AG20443 (cell line): ENCODE measurements at places on chromosomes 3 and 15.

DNA sequence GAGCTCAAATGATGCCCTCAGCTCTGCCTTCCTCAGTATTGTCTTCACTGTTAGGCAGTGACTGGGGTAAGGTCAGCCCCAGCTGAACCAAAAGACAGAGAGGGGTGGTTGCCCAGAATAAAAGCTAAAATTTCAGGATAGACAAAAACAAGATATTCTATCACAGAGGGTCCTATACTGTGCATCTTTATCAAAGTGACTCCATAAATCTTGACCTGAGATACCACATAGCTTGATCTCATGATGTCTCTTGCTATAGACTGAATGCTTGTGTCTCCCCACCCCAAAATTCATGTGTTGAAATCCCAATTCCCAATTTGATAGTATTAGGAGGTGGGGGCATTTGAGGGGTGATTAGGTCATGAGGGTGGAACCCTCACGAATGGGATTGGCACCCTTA, 30.4 kb downstream of the EIF1B start:
- DNase-seq, result no peak

GRCh38 chr3:178003756-178004155, 532.5 kb upstream of the KCNMB2 start:
- DNase-seq, result no peak

DNA sequence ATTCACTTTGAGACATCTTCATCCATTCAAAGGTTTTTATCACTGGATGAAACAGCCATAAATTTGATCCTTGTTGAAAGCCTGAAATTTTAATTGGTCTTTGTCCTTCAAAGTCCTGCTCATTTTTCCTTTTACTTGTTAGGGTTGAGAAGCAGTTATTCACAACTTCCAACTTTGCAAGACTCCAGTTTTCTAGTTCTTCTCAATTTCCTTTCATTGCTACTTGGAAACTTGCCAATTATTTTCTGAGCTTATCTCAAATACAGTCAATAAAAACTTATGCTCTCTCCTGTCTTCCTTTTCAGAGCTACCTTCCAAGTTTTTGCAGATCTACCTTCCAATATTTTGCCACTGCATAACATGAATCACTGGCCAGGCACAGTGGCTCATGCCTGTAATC, 23.7 kb upstream of the CD276 start:
- no peak for DNase-seq

GRCh38 chr3:101940521-101941317, 91.4 kb downstream of the NFKBIZ start:
- DNase-seq, result peak; percentile 75

DNA sequence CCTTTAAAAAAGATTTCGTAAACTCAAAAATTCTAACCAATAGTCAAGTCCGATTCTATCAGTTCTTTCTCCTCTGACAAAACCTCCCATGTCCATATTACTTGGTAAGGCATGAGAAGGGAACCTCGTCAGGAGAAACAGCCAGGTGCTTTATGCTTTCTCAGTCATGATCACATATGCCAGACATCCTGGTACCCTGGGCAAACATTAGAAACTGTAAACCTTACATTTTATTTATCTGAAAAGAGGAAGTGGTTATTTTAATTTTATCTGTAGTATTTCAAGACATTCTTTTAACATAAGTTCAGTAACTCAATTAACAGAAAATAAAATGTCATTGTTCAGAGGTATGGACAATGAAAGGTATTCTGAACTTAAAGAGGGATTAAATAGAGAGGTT, 474.8 kb upstream of the GBE1 start:
- no peak for DNase-seq

- peak; percentile 84 for DNase-seq
These were observed 42.7 kb upstream of the PRICKLE2 start for GRCh38 chr3:64267721-64268604.

- DNase-seq, result no peak
These were observed 47.4 kb downstream of the SYN2 start for GRCh38 chr3:12051586-12051985.

- DNase-seq, result no peak
These were observed 43.3 kb upstream of the ZNF385D start for GRCh38 chr3:21794291-21794690.

DNA sequence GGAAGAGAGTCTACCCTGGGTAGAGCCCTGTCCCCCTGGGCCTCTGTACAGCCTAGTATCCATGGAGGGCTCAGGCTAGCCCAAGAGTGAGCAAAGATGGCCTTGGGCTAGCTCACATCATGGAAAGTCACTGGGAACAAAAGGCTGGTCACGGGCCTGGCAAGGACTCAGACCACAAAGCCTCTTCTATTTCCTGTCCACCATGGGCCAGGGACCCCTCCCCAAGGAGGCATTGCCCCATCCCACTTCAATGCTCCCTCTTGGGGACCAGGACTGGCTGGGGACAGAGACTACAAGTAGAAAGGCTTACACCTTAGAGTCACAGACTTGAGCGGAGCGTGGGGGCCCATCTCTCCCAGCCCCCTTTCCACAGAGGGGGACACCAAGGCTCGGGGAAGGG, 16.9 kb downstream of the DUSP7 start:
- DNase-seq, result no peak

- no peak for DNase-seq
These were observed 41.4 kb upstream of the ATG7 start for GRCh38 chr3:11230832-11231231.

DNA sequence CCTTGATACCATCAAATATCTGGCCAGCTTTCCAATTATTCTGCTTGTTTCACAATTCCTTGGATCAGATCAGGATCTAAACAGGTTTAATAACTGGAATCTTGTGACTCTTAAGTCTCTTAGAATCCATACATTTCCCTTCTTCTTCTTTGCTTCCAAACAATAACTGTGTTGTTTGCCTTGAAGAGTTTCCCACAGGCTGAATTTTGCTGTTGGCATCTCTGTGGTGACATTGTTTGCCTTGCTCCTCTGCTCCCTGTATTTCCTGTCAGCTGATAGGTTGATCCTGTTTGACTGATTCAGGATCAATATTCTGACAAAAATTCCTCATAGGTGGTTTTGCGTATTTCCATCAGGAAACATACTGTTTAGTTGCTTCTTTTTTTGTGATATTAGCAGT, 248.4 kb upstream of the LMCD1 start:
- DNase-seq, result no peak

DNA sequence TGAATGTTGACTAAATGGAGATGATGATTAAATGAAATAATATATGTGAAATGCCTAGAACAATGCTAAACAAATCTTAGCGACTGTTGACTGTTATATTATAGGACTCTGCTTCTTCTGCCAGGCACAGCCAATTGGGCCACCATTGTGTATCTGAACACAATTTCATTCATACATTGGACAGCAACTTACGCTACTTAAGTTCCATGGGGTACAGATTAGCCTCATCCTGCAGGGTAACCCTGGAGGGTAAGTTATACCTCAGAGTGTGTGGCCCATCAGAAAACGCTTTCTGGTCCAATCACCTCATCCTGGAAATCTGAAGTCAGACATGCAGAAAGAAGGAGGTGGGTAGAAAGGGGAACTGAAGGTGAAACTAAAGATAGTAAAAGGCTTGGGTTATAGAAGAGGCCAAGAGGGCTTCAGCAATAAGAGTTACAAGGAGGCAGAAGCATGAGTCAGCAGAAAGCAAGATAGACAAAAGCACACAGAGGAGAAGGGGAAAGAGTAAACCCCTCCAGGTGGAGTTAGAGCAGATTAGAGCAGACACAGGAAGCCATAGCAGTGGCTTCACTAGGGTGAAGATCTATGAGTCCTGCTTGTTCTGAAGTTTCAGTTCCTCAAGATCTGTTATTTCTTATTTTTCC, 119.3 kb upstream of the SLC24A5 start:
- DNase-seq, result no peak

GRCh38 chr3:21613372-21614070, 137.5 kb downstream of the ZNF385D start:
- DNase-seq, result no peak

DNA sequence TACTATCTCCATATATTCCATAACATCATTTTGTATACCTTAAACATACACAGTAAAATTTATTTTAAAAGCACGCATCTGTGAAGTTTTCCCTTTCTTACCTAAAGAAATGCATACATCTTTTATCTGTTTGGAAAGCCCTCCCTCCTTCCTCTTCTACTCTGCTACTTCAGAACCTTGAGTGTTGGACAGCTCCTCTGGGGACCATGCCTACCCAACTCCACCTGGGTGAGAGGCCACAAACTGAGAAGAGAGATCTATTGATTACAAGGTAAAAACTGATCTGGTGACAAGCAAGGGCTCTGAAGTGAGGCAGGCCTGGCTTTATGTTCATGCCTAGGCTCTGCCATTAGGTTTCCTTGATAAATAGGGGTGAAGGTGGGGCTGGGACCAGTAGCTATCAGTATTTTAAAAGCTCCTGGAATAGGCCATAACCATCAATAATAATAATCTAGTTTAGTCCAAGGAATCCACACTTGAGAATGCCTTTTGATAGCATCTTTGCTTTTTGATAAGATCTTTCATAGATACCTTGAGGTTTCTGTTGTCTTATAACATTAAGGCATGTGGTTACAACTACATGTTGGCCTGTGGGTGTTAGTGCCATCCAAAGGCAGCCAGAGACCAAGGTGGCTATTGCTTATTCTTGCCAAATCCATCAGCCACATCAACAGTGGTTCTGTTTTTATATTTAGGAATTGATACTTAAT, 148.8 kb downstream of the KCNMB2 start:
- DNase-seq, result no peak

- no peak for DNase-seq
These were observed 147.9 kb downstream of the SST start for GRCh38 chr3:187522293-187522692.

- no peak for DNase-seq
These were observed 71.1 kb downstream of the MRPL46 start for GRCh38 chr15:88395872-88396781.

- no peak for DNase-seq
These were observed 58.8 kb downstream of the HES1 start for GRCh38 chr3:194194757-194195085.

GRCh38 chr3:62142331-62143085, 230.8 kb downstream of the FEZF2 start:
- no peak for DNase-seq

DNA sequence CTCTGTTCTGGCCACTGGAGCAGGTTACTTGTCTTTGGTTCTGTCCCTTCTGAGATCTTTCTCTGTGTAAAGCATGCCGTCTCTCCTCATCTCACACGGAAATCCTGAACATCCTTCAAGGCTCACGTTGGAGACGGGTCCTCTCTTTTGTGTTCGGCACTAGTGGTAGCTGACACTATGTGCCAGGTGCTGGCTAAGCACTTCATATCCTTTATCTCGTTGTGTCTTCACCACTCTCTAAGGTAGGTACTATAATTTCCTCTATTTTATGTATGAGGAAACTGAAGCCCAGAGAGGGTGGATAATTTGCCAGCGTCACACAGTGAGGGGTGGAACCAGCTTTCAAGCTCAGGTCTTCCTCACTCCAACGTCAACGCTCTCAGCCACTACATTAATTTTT, 1.2 kb downstream of the IFT122 start:
- no peak for DNase-seq
